Progenitor cell of endocrine pancreas (in vitro differentiated cells): ENCODE measurements at places on chromosomes 4 and X. TPM values are rescaled to one million over a fixed set of nuclear protein-coding genes. Genes with fewer than 3 reads are reported as not detected.

- H3K4me1 ChIP-seq, result no peaks in the 10 kb centered on the region
- no peak overlapping the region for H3K27ac ChIP-seq
- no peaks in the 10 kb centered on the region for H3K36me3 ChIP-seq
- no peak overlapping the region for H3K4me3 ChIP-seq
These were observed 480.0 kb downstream of the NLGN4X start for GRCh38 chrX:5748586-5749150.

- DNase-seq, result no peak
- peaks cover 6% of the 10 kb centered on the region for H3K4me1 ChIP-seq
- no peaks in the 10 kb centered on the region for H3K36me3 ChIP-seq
- no peaks in the 10 kb centered on the region for H3K27me3 ChIP-seq
- H3K27ac ChIP-seq, result no peak overlapping the region
These were observed 82.0 kb downstream of the USP46 start for GRCh38 chr4:52576961-52577623.

DNA sequence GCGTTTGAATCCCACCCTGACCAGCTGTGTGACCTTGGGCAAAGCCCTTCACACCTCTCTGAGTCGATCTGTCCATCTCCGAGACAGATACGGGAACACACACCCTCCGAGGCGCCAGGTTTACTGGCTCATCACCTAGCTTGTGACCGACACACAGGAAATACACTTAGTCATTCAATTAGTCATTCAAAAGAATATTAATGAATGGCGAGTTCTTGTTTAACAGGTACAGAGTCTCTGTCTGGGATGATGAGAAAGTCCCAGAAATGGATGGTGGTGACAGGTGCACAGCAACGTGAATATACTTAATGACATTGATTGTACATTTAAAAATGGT is 80.6 kb downstream of the PPP2R2C start:
- DNase-seq, result no peak
- no peaks in the 10 kb centered on the region for H3K4me1 ChIP-seq
- no peak overlapping the region for H3K27ac ChIP-seq
- no peaks in the 10 kb centered on the region for H3K36me3 ChIP-seq
- no peak overlapping the region for H3K4me3 ChIP-seq
- peaks cover 17% of the 10 kb centered on the region for H3K27me3 ChIP-seq

Gene FOXP3
- 0.24 and 0.33 TPM in 2 replicates for total RNA-seq

Gene HAND2
- 2.5 and 3.9 TPM in 2 replicates for total RNA-seq

Gene GLUD2
- 11.3 and 12.0 TPM in 2 replicates for total RNA-seq
